ENCODE measurements at places on chromosomes 11 and 22.

- no peak for DNase-seq
Observed at GRCh38 chr11:129960216-129961214, 42.1 kb downstream of the PRDM10 start.

GRCh38 chr11:26862801-26863200 is 131.1 kb upstream of the FIBIN start:
- no peak for DNase-seq

GRCh38 chr11:70307176-70307575 is 36.7 kb downstream of the PPFIA1 start:
- no peak for DNase-seq

- no peak for DNase-seq
Observed at GRCh38 chr22:45103756-45104155, 60.0 kb upstream of the NUP50 start.

DNA sequence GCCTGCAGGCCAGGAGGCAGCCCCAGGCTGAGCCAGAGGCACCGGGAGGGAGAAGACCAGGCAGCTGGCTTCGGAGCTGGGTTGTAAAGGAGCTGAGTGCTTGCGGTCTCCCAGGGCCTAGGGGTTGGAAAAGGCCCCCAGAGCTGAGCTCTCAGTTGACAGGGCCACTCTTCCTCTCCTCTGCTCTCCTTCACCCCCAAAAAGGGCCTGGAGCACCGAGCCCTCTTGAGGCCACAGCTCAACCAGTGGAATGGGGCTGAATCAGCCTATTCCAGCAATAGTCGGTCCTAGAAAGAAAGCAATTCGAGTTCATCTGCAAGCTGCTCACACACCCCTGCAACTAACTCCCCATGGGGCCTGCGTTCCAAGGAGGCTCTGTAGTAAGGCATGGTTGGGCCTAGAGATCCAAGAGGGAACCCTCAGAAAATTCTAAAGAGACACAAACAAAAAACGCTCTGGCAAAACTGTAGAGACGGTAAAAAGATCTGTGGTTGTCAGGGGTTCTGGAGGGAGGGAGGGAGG is 205.0 kb downstream of the BUD13 start:
- no peak for DNase-seq

DNA sequence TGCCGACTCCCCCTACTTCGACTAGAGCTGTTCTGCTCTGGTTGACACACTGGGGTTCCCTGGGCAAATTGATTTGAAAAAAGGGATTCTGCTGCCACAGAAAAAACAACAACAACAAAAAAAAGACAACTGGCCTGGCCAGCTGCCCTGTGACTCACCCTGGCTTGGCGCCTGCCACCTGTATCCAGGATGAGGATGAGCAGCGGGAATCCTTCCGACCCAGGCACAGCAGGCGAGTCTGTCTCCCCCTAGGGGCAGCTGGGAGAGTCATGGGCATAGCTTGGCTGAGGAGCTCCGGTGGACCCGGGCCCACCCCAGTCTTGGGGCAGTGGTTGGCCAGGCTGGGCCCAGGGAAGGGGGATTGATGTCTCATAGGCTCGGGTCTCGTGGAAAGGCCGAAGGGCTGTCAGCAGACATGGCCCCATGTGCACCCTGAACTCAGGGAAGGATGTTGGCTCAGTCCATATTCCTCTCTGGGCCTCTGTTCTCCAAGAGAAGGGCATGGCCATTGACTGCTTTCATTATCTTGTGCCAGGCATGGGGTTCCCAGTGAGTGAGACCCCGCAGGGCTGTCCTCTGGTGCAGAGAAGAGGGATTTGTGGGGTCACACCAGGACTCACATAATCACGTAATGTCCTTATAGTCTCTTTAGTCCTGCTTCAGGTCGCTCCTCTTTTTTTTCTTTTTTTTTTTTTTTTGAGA is 10.4 kb upstream of the SUN2 start:
- DNase-seq, result no peak

DNA sequence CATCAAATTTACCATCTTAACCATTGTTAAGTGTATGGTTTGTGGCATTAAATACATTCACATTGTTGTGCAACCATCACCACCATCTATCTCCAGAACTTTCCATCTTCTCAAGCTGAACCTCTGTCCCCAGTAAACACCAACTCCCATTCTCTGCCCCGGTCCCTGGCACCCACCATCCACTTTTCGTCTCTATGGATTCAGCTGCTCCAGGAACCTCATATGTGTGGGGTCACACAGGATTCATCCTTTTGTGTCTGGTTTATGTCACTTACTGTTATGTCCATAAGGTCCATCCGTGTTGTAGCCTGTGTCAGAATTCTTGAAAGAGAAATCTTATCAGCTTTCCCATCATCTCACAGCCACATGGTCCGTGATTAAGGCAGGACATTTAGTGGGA is 16.3 kb downstream of the TSPAN32 start:
- DNase-seq, result no peak

DNA sequence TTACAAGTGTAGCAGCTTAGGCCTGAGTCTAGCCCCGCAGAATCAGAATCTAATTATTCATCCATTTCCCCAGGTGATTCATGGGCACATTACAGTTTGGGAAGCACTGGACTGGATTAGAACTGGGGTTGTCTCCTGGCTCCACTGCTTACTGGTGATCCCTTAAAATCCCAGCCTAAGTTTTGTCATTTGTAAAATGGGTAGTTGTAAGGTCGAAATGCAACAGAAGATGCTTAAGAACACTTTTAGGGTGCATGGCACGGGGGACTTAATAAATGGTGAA is 1.3 kb downstream of the STX3 start:
- no peak for DNase-seq

DNA sequence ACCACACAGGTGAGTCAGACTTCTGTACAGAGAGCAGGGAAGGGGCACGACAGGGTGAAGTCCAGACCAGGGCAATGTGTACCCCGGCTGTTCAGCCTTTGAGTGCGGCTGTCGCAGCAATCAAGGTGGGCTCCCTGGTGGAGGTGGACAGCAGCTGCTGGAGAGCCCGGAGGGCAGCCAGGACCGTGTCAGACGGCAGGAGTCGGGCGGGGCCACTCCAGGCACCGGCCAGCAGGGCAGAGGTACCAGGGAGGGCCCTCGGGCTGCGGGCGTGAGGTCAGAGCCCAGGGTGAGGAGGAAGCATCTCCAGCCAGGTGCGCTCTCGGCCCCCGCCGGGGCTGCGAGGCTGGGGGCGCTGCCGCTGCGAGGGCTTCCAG is 802 bp upstream of the PIM3 start:
- no peak for DNase-seq

DNA sequence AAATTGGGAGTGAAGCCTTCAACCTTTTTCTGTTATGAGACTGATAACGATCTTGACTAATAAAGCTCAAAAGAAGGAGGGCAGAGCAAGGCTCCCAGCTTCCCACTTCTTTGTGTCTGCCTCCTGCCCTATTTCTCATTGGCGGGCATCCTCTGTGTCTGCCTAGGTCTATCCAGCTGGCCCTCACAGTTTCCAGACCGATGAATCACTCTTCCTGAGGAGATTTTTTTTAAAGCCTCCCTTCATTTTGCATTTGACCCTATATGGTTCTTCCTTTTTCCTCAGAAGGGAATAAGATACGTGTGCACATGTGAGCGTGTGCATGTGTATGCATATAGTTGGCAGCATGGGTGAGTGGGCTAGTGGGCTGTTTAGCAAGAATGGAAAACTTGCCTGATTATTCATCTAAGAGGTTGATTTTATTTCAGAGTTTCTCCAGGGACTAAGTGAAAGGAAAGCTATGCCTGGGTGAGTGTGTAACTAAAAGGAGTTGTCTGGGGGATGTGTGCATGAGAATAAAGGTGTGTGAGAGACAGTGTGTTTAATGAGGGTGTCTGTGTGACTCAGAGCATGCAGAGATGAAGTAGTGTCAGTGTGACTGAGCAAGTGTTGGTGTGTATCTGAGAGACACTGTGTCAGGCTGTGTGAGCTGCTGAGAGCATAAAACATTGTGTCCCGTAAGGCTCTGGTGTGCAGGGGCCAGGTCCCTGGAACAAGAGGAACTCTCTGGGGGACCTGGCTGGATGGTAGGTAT is 12.2 kb downstream of the PHLDB1 start:
- no peak for DNase-seq

DNA sequence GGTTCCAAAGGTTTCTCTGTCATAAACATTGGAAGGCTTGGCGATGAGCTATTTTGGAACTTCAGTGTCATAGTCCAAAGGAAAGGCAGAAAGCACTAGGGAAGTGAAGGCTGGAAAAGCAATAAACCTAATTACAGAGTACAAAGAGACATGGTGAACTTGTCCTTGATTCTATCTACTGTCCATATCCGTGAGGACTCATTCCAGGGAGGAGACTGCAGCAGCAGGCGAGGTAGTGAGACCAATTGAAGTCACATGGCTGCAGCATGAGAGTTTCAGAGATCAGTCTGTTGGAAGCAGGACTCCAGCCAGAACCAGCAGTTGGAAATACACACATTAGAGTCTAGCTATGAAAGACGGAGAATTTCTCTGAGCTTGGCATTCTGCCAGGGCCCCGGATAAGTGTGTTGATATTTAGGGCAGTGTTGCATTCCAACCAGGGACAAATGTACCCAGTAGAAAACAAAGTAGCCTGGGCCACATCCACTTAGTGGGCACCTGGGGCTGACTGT is 54.1 kb upstream of the ARHGAP42 start:
- DNase-seq, result no peak

- peak; percentile 31 for DNase-seq
Observed at GRCh38 chr22:45096256-45096907, 67.3 kb upstream of the NUP50 start.

DNA sequence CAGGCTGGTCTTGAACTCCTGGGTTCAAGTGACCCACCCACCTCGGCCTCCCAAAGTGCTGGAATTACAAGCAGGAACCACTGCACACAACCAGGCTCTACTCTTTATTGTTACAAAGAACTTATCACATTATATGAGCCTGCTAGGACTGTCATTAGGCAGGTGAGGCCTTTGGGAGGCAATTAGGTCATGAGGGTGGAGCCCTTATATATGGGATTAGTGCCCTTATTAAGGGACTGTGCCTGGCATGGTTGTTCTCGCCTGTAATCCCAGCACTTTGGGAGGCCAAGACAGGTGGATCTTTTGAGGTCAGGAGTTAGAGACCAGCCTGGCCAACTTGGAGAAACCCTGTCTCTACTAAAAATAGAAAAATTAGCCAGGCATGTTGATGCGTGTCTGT is 10.5 kb upstream of the PSMC3 start:
- DNase-seq, result no peak

DNA sequence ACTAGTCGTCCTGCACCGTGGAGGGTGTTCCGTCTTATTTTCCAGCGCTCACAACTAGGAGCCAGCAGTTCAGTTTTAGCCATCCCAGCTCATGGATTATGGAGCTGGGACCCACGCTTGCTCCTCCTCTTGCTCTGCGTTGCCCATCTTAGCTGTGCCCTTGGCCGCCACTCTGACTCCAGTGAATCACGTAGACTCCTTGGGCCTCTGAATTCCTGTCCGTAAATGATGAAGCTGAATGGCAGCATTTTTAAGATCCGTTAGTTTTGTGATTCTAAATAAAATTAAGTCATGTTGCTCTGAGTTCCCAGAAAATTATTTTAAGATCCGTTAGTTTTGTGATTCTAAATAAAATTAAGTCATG is 23.8 kb downstream of the BCR start:
- no peak for DNase-seq

DNA sequence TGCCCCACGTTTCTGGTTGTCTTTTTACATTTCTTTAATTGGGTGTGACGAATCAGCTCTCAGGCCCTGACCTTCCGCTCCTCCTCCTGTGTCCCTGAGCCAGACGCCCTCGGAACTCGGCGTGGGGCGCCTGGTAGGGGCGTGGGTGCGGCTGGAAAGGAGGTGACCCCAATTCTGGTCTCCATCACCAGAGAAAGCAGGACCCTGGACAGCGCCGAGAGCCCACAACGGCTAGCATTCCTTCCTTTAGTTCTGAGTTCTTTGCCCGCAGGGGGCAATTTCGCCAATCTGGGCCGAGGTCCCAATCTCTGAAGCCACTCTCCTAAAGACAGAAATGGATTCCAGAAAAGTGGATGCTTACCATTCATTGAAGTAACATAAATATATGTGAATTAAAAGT is 11.7 kb upstream of the RBMXL2 start:
- no peak for DNase-seq

GRCh38 chr11:102643941-102644340 is 18.8 kb upstream of the MMP20 start:
- DNase-seq, result no peak

- DNase-seq, result no peak
Observed at GRCh38 chr22:48431536-48432315, 1395.9 kb downstream of the BRD1 start.

GRCh38 chr11:78630561-78631303 is 56.1 kb upstream of the NARS2 start:
- no peak for DNase-seq

DNA sequence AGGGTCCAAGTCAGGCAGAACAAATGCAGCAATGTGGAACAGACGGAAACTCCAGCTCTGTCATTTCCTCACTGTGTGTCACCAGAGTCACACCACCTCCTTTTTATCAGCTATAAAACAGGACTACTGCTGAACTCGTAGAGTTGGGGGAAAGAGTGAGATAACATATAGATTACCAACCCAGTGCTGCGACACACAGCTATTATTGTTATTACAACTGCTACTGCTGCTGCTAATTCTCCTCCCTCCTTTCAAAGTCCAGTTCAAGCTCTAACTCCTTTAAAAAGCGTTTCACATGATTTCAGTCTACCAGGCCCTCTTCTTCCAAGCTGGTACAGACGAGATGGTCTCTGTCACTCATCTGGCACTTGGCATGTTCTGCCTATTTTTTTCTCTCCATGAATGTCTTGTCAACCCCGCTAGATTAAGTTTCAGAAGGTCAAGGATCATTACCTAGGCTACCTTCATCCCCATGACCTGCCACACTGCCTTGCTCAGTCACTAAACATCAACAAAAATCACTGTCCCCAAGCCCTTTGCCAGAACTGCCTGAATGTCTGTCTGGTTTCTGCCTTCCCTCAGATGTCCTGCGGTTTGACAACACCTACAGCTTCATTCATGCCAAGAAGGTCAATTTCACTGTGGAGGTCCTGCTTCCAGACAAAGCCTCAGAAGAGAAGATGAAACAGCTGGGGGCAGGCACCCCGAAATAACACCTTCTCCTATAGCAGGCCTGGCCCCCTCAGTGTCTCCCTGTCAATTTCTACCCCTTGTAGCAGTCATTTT is 3.7 kb upstream of the MTFP1 start:
- no peak for DNase-seq

Data from memory B cell (primary cell).